ENCODE measurements at places on chromosomes 4 and X.

DNA sequence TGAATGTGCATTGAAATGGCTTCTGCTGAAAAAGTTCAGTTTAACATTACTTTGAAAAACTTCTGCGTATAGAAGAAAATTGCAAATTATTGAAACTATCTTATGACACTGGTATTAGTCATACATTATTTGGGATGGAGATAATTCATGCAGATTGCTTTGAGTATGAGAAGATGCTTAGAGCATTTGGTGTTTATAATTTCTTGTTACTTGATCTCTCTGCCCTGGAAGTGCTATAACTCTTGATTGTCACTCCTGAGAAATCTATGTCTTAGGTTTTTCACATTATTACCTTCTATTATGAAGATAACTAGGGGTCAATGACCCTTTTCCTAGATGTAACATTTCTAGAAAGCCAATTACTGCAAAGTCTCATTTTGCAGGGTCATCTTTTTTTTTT lies 36.4 kb downstream of the TMEM131L start:
- DNase-seq, result no peak

- no peak for DNase-seq
Measured at GRCh38 chr4:76717431-76717830, 180.5 kb downstream of the SOWAHB start.

DNA sequence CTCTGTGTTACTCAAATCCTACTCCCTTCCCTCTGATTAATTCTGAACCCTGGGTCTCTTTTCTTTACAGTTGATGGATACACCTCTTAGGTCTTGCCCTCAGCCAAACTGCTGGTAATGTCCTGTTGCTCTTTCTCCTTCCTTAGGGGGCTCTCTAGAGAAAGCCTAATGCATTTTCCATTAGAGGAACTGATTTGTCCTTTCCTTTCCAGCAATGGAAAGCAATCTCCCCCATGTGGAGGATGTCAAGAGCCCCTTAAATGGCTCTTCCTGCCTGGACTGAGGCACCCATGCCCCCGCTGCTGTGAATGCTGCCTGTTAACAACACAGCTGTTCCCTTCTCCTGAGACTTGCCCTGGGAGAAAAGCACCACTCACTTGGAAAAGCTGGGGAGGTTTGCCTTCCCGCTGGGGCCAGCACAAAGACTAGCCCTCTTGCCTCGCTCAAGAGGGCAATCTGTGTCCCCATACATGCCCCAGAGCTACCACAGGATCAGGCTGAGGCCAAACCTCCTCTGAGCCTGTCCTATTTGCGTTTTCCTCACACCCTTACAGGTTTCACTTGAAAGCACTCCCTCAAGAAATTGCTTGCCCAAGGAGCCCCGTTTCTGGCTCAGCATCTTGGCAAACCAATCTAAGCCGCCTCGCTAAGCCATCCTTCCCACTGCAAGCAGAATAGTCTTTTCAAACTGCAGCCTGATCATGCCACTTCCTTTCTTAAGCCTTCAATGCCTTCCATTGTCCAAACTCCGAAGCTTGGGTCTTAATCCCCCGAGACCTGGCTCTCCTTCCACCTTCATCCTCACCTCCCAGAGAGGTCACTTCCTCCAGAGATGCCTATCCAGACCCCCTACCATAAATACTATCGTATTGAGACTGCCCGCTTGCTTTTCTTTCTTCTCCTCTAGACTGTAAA lies 23.2 kb upstream of the SMIM20 start:
- DNase-seq, result no peak

GRCh38 chr4:169225058-169225751 lies 45.6 kb downstream of the SH3RF1 start:
- DNase-seq, result no peak

DNA sequence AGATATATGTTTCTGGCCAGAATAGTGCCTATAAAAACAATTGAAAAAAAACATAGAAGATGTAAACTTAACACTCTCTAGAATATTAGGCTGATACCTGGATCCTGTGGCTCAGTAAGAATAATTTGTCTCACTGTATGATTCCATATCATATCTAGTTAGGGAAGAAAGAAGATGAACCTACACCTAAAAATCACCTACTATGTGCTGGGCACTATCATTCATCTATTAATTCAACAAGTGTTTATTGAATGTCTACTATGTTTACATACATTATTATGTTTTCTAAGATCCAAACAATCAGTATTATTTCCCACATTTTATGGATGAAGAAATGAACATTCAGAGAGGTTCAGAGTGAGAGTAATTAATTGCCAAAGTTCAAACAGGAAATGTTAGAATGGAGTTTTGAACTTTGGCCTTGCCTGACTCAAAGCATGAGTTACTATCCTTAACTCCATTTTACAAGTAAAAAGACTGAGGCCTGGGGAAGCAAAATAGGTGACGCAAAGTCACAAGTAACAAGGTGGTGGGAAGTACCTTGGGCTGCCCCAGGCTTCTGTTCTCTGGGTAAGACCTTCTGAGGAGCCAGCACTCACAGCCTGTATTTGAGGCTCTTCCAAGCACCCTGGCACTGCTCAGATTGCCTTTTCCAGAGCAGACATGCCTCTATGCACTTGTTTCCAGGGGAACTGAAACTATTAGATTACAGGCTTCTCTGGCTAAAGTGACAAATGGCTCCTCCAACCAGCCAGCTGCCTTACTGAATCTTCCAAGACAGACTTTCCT lies 111.1 kb upstream of the ACSL4 start:
- DNase-seq, result no peak

DNA sequence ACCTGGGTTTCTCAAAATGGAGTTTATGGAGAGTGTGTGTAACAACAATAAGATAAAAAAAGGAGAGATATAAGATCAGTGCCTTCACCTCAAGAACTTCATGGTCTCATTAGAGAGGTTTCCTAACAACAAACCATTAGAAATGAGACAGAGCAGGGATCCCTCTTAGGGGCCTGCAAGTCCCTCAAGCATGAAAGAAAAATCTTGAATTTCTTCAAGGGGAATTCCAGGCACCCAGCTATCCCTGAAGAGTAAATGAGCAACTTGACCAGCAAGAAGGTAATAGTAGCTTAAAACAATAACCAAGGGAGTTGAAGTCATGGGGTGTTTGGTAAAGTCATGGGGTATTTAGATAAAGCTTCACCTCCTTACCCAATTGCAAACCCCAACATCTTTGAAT lies 49.7 kb upstream of the TLR3 start:
- no peak for DNase-seq
